ENCODE measurements at places on chromosomes 1 and 21. TPM values are rescaled to one million over a fixed set of nuclear protein-coding genes. Genes with fewer than 3 reads are reported as not detected.

GRCh38 chr1:89391686-89392085 lies 27.8 kb downstream of the GBP6 start:
- DNase-seq = no peak

GRCh38 chr1:92944901-92945747 lies 16.1 kb downstream of the DIPK1A start:
- no peak for DNase-seq

DNA sequence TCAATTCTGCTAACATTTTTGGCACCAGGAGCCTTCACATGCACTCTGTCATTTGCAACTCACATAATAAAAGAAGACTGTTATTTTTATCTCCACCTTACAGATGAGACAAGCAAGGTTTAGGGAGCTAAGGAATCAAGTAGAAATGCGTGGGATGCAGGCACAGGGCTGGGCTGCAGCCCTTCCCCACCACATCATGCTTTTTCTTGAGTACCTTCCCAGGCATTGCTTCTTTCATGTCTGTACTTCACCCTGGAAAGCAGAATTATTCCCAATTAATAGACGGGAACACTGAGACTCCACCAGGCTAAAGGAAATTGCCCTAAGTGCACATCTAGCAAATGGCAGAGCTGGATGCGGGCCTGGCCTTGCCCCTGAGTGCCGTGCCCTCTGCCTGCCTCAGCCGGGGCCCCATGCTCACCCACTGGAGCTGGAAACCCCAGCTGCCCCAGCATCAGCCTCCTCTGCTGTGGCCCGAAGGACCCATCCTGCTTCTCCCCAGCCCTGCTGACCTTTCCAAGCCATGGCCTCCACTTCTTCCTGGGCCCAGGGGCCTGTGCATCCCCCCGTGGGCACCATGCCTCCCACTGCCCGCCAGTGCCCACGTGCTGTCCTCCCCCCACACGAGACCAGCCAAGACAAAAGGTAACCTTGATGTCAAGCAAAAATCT lies 257.5 kb downstream of the TOMM20 start:
- DNase-seq = no peak

- no peak for DNase-seq
Observed at GRCh38 chr1:185857442-185857841, 123.3 kb downstream of the HMCN1 start.

DNA sequence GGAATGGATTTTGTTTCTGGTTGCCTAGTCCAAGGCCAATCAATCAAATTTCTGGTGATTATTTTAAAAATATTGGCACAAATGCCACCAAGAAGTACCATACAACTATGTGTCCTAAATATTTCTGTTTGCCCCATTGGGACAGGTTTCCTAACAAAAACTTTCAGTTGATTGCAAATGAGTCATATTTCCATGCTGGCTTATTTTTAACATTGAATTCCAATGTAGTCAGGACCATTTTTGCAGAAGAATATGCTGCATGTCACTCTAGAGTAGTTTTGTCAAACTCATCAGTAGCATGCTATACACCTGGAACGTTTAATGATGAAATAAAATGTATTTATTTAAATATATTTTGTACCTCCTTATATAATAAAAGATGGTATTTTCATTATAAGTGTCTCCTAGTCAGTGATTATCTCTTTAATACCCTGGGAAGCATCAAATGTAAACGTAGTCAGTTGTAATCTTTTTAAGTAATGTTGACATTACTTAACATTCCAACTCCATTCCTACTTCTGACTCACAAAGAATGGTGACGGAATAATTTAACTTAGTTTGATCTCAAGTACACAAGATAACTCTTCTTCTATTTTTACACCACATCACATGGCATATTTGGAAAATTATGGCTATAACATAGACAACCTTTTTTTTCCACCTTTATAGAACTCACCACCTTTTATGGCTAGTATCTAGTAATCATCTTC lies 39.0 kb upstream of the USH2A start:
- peak; percentile 72 for DNase-seq

DNA sequence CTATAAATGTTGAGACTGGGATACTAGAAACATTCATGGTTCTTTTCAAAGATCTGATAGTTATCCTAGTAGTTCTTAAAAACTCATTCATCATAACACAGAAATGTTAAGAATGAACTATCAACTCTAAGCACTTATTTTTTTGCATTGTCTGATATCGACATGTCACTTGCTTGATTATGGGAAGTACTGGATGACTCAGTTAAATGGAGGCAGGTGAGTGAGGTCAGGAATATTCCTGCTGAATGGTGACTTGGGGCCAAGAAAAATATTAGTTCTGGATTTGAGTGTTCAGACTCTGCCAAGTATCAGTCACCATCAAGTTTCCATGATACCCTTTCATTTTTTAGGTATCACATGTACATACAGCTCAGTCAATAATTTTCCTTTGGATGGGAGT lies 63.6 kb downstream of the NEK7 start:
- DNase-seq = peak; percentile 94

GCSAML gene
- total RNA-seq = 0.14 TPM

- no peak for DNase-seq
Observed at GRCh38 chr1:58045094-58045705, 501.3 kb downstream of the OMA1 start.

GRCh38 chr1:40094466-40095110 lies 2.5 kb downstream of the PPT1 start:
- DNase-seq = no peak

DNA sequence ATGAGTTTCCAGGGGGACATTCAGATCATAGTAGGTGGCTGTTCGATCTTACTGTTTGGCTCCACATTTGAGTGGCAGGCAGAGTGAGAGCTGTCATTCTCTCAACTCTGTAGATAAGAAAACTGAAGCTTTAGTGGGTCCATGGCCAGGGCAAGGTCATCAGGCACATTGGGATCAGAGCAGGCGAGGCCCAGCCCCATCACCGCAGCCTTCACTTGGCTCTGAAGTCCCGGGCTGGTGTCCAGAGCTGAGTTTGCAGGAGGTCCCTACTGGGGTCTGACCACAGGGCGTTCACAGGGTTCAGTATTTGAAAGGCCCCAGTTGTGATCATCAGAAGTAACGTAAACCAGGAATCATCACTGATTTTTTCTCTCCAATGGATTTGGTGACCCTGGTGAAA lies 76.7 kb downstream of the OBSCN start:
- DNase-seq = no peak

TIAM1 gene
- total RNA-seq = 17.8 TPM

ETNK2 gene
- total RNA-seq = 9.7 TPM

DNA sequence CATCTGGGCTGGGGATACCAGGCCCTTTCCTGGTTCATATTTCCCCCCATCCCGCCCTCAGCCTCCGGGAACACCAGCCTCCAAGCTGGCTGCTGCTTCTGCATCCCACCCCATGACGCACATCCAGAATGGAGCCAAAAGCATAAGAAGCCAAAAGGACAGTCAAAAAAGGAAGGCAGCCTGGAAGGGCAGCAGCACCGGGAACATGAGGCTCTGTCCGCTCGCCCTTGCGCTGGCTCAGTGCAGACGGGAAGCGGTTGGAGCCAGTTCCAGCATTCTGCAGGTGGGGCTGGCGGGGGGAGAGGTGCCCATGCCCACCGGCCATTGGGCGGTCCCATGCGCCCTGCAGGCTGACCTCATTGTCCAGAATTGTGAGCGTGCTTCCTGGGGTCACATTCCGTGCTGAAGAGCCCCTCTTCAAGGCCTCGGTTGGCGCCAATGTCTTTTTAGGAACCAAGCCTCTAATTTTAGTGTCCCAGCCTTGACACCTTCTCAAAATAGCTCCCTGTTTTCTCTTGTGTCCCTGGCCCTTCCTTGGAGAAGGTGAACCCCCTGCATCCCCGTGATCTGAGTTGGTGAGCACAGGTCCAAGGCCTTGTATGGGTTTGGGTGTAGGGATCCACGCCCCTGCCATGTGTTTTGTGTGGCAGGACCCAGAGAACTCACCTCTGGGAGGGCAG lies 28.4 kb upstream of the NPPB start:
- no peak for DNase-seq

CCDC27 gene
- not detected for total RNA-seq

STIL gene
- 8.8 TPM for total RNA-seq

- DNase-seq = no peak
Observed at GRCh38 chr1:31310198-31310597, 13.4 kb downstream of the ZCCHC17 start.

- DNase-seq = peak; percentile 93
Observed at GRCh38 chr21:35217504-35218060, 168.5 kb upstream of the RUNX1 start.

- no peak for DNase-seq
Observed at GRCh38 chr1:11882814-11883538, 24.2 kb upstream of the NPPB start.

DNA sequence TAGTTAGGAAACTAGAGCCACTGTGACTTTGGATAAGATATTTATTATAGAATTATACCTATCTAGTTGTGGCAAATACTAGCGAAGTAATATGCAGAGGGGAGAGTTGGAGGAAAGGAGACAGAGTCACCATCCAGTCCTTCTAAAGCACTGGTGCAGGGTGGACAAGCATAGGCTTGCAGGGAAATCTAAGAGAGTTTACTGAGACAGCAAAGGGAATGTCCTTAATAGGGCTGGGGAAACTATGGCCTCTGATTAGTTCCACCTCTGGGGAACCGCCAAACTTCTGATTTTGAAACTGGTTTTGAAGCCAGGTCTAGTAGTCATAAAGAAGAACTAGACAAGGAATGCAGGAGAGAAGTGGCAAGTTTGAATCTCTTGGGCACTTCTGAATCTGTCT lies 407.9 kb downstream of the VAV3 start:
- DNase-seq = no peak

GRCh38 chr1:147377263-147378246 lies 135.1 kb downstream of the CHD1L start:
- DNase-seq = no peak

DNA sequence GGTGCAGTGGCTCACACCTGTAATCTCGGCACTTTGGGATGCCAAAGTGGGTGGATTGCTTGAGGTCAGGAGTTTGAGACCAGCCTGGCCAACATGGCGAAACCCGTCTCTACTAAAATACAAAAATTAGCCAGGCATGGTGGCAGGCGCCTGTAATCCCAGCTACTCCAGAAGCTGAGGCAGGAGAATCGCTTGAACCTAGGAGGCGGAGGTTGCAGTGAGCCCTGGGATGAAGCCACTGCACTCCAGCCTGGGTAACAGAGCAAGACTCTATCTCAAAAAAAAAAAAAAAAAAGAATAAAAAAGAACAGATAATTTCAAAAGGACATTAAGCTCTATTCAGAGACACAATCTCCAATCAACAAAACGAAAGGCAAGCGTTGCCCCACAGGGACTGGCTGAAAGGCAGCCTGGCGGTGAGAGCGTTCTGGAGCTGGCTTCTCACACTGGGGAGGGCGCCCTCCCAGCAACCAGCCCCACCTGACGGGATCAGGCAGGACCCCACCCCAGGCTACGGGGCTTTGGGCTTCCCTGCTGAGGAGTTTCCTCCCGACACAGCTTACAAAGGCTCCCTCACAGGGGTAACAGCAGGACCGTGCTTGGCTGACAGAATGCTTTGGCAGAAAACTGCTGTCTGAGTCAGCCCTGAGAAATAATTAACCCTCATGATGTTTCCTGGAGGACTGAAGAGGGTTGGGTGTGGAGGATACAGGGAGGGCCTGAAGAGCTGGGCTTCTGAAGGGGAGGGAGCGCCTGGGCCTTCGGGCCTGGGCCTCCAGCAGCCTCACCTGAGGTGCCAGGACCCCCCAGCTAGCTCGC lies 31.1 kb upstream of the SRP9 start:
- DNase-seq = peak; percentile 92

CLIC6 gene
- 0.30 TPM for total RNA-seq

GRCh38 chr1:171772312-171772711 lies 9.1 kb upstream of the METTL13 start:
- DNase-seq = no peak

DNA sequence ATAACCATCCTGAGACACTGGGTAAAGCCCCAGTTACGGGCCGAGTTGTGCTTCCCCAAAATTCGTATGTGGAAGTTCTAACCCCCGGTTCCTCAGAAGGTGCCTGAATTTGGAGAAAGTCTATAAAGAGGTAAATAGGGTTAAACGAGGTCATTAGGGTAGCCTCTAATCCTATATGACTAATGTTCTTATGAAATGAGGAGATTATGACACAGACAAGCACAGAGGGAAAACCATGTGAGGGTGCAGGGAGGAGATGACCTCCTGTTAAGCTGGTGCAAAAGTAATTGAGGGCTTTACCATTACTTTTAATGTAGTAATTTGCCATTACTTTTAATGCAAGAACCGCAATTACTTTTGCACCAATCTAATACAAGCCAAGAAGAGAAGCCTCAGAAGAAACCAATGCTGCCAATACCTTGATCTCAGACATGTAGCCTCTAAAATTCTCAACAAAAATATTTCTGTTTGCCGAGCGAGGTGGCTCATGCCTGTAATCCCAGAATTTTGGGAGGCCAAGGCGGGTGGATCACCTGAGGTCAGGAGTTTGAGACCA lies 260.8 kb downstream of the GPATCH2 start:
- DNase-seq = no peak

BEND5 gene
- 2.7 TPM for total RNA-seq

GRCh38 chr1:224784265-224785039 lies 145.0 kb upstream of the DNAH14 start:
- DNase-seq = peak; percentile 74

C1orf87 gene
- total RNA-seq = not detected

RLF gene
- total RNA-seq = 15.4 TPM

DNA sequence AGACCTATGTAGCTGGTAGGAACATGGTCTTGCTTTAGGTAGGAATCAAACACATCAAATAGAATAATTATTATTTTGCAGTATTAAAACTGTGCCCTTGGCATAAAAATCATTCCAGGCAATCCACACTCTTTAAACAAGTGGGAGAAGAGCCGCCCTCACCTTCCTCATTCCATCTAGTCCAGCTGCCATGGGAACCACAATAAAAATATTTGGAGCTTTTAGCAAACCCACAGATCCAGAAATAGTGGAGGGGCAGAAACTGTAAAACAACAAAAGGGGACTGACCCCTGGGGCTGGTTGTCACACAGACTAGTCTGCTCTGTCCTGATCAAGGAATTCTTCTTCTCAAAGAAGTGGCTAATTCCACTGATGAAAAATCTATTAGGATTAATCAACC lies 61.6 kb downstream of the PTPRC start:
- DNase-seq = peak; percentile 29

LYPD8 gene
- total RNA-seq = not detected

DNA sequence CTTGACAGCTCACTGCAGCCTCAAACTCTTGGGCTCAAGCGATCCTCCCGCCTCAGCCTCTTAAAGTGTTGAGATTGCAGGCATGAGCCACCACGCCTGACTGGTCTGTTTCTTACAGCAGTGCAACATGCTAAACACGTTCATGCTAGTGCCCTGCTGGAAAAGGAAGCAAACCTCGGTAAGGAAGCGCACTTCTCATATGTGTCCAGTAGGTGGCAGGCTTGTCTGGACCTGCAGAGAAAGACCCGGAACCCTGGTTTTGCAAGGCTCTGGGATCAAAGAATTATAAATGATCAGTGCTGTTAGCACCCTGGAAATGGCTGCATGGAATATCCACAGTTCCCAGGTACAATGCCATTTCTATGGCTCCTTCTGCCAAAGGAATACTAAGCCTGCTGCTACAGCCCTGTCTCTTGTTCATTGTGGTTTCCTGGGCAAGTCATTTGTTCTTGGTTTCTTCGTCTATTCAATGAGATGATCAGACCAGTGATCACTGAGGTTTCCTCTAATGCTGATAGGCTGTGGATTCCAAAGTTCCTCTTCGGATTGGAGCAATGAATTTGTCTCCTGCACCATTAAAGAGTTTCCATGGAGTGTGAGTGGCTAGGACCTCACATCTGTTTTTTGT lies 15.9 kb downstream of the RNU5D-1 start:
- DNase-seq = peak; percentile 40

GRCh38 chr1:167553136-167554027 lies at the start of gene CREG1:
CREG1 (minus strand) TSS chr1:167553762.
- DNase-seq = peak; percentile 80

GRCh38 chr1:207349979-207350378 lies 28.5 kb downstream of the CD55 start:
- no peak for DNase-seq
